ENCODE measurements at places on chromosomes 12 and 14. TPM values are rescaled to one million over a fixed set of nuclear protein-coding genes. Genes with fewer than 3 reads are reported as not detected.
A peak's percentile ranks its signal among the peaks of the same experiment; 100 is the strongest.

DNA sequence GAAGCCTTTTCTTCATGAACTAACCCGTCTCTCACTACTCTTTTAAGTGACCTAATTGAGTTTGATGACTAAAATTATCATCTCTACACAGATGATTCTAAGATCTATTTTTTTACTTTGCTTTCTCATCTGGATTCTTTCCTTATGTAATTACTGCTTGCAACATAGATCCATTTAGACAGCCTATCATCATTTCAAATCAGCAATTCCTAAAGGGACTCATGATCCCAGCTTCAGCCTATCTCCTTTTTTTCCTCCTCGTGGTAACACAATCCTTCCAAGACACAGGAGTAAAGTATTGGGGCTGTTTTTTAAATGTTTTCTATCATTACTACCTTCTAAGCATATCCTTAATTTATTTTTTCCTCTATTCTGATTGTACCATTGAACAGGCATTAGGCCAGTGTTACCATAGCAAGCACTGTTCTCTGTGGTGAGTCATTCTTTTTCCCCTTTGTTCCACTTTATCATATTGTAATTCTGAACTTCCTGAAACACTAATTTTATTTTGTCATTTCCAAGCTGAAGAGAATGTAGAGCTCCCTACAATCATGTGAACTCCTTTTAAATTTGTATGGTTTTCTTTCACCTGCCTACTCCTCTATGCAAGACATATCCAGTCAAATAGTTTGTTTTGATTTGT, 190.4 kb upstream of the FAR2 start:
- peak; percentile 11 for DNase-seq

GRCh38 chr14:64110802-64111201, 183.4 kb downstream of the ESR2 start:
- DNase-seq, result no peak

DNA sequence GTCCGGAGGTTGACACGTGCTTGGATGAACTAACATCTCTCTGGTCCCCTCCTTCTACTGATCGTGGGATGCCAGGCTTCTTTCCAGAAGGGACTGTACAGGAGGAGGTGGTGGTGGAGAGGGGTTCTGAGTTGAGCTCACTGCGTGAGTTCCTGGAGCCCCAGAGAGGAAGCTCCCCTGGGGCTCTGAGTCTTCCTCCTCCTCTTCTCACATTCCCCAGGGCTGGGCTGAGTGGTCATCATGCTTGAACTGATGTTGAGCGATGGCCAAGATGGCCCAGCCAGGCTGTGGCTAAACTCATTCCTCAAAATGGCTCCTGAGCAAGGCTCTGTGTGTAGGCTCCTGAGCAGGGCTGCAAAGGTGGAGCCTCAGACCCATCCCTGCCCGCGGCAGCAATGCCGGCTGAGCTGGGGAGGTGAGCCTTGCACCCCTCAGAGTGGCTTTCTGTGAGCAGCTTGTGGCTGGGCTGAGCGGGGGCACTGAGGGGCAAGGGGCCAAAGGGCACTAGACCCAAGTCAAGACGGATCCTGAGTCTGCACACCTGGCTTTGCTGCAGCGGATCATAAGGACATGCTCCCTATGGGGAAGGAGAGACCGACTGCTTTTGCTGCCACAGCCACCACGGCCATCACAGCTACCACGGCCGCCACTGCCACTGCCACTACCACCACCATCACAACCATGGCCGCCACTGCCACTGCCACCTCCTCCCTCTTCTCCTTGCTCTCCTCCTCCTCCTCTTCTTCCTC, 35.4 kb downstream of the MEG3 start:
- no peak for DNase-seq

DNA sequence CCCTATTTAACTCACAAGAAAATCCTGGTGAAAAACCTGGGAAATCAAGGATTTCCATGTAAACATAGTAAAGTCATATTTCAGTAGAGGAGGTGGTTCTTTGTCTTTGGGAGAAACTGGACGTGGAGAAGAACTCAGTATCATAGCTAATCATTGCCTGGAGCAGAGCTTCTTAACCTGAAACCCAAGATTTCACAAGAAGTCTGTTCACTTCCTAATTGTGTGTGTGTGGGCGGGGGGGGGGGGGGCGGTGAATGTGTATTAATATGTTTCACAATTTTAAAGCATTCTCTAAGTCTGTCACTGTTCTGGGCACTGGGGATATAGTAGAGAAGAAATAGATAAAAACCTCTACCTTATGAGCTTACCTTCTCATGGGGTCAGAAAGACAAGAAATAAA, 96.7 kb upstream of the PPP4R3A start:
- no peak for DNase-seq

GRCh38 chr12:58847901-58848600, 72.3 kb downstream of the LRIG3 start:
- DNase-seq, result peak; percentile 94

DNA sequence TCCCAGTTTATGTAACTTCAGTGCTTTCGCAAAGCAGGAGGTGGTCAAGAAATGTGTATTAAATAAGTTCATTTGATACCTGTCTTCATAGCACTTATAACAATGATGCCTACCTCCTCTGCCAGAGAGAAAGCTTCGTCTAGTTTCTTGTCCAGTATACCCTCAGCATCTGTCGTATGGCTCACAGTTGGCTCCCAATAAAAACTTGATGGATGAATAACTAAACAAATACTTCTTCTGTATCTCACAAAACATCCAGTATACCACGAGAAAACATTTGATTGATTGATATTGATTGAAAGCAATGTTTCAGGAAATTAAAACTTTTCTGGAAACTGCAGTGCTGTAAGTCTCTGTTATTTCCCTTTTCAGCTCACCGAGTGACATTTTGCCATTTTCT, 26.9 kb upstream of the PTGDR start:
- no peak for DNase-seq

DNA sequence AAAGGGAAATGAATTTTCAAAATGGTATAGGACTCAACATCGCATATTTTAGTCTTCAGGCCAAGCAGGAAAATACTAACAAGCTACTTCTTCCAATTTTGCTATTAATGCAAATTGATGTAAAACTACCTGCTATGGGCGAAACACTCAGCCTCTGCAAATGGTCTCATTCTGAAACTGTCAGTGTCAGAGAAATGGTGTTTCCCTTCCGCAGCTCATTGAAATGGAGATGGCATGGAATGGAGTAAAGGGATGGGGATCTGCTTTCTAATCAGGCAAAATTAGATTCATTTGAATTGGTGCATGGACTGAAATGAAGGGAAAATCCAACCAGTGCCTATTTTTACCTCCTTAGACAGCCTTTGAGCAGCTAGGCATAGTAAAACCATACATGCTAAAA, 80.4 kb upstream of the EEA1 start:
- no peak for DNase-seq

- no peak for DNase-seq
These were observed 34.4 kb downstream of the TMEM116 start for GRCh38 chr12:111978545-111978944.

DNA sequence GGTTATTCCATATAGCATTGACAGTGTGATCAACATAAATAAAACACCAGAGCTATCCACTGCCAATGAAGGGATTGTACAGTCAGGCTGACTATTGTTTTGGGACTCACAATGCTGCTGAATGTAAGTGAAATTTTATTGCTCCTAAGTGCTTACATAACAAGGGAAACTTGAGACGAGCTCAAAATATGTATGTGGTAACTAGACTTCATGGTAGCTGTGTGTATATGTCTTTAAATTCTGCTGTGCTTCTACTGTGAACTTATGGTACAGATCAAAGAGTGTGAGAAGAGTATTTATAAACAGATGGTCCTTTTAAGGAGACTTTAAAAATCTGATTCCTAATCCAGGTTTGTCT, 6.9 kb downstream of the FLRT2 start:
- peak; percentile 85 for DNase-seq

- DNase-seq, result no peak
These were observed 467.4 kb downstream of the TMEM121 start for GRCh38 chr14:105993814-105994213.

DNA sequence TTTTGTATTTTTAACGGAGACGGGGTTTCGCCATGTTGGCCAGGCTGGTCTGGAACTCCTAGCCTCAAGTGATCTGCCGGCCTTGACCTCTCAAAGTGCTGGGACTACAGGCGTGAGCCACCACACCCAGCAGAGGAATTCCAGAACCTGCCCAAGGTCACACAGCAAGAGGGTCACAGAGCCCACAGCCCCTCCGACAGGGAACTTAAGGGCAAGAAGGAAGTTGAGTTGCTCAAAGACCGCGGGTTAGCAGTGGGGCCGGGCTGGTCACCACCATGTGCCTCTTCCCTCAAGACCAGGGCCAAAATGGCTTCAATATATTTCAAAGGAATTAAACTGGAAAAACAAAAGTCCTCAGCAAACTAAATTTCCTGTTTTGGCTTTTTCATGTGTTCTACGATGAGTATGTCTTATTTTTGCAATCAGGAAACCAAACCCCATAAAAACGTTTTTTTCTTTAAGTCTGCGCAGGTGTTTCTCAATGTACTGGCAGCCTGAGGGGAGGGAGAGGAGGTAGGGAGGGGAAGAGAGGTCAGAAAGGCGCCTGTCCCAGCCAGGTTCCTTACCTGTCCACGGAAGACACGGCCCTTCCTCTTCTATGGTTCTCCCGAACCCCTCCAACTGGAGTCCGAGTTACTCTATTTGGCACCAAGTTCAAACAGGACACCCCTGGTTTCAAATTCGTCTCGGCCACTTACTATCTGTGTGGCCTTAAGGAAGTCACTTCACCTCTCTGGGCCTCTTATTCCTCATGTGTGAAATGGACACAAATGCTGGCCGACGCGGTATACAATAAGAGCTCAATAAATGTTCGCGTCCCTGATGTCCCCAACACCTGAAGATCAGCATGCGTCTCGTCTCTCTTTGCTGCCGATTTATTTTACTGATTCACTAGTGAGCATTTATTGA, 778 bp downstream of the SLC8B1 start:
- DNase-seq, result no peak

DNA sequence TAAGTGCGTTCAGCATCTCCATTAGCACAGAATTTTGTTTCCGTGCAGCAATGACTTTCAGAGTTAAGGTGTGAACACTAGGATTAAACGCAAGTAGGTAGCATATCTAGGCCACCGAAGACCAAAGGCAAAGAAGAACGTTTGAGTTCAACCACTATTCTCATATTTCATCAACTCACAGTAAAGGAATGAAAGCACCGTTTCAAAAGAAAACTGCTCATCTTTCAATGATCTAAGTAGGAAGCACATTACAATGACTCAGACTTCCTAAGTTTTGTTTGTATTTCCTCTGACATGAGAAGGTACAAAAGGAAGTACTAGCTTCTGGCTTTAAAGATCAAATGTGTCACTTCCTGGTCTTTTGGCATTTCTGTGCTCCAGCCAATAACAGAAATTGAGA, 57.6 kb downstream of the ACADS start:
- DNase-seq, result no peak

- DNase-seq, result no peak
These were observed 358.0 kb downstream of the DAD1 start for GRCh38 chr14:22231018-22231417.

The GPD1 gene
- 163 TPM for total RNA-seq

The GPR137C gene
- 3.0 TPM for total RNA-seq

The KCNC2 gene
- 0.20 TPM for total RNA-seq

The GZMH gene
- total RNA-seq, result not detected

The MAGOHB gene
- total RNA-seq, result 27.0 TPM

The SOAT2 gene
- not detected for total RNA-seq

The FLRT2 gene
- total RNA-seq, result 32.6 TPM
